BJ (cell line): ENCODE measurements at places on chromosomes 3 and 15.

DNA sequence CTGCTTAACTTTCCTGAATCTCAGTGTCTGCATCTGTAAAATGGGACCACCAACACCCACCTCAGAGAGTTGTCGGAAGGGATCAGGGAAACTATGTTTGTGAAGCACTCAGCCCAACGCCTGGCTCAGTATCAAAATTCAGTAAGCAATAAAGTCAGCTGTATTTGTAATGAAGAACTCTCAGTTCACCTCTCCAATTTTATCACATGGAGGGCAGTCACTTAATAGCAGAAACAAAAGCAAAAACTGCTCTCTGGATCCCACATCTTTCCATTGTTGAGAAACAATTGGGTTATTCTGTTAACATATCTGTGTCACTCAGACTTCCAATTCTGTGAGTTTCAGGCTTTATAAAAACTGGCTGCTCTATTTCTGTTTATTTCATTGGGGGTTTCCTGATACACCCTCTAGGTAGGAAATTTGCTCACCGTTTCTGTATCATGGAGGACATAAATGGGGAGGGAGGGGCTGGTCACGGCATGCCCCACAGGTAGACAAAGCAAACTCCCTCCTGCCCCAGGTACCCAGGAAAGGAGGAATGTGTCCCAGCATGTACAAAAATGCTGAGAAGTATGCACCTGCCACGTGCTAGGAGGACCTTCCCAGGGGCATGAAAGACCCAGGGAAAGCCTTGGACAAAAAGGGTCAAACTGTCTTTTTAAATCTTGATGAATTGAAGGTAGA is 81.4 kb upstream of the LMOD3 start:
- no peak for DNase-seq

- DNase-seq: no peak
Observed at GRCh38 chr3:185711255-185711870, 113.5 kb downstream of the IGF2BP2 start.

- DNase-seq: no peak
Observed at GRCh38 chr15:66966256-66966655, 99.1 kb upstream of the SMAD3 start.

GRCh38 chr3:116445990-116446389 is 703 bp upstream of the LSAMP start:
- DNase-seq: no peak

GRCh38 chr3:138768125-138768524 is 66.6 kb downstream of the PIK3CB start:
- DNase-seq: no peak
